ENCODE measurements at places on chromosomes 13 and 19.

- no peak for DNase-seq
These were observed 2.6 kb upstream of the DNAJC15 start for GRCh38 chr13:43020794-43021193.

GRCh38 chr19:41193430-41194156 is 574 bp downstream of the CYP2S1 start:
- DNase-seq: no peak

DNA sequence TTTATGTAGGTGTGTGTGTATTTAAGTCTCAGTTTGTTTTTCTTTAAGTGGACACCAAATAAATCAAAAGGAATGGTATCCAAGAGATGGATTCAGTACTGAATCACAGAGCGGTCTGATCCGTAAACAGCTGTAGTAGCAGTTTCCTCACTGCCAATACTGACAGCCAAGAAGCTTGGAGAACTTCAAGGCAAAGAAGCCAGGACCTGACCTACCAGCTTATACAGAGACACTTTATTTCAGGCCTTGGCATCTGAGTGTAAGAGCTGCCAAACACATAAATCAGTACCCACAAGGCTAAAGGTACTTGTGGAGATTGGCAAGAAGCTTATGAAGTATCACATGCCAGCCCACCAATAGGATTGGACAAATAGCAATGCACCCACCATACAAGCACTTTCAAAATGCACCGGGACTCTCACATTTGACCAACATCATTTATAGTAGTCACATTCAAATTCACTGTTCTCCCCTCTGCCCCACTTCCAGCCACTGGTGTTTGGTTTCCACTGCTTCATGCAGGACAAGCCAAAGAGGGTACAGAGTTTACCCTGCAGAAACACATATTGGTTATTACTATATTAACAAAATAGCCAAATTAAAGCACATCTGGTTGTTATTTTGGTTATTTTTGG is 357.9 kb downstream of the KLF12 start:
- no peak for DNase-seq

GRCh38 chr19:7191946-7192691 is 102.1 kb downstream of the INSR start:
- DNase-seq: no peak

DNA sequence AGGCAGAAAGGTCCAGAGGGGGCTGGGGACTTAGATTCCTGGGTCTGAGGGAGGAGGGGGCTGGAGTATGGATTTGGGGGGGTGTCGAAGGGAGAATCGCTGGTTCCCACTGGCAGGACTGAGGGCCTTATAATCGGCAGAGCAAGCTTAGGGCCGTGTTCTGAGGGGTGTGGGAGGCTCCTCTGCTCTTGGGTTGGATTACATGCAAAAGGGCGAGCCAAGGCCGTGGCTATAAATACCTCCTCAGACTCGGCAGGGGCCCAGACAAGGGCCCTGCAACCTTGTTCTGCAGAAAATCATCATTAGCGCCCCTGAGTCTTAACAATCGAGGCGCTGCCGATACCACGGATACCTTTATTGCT is 707 bp upstream of the MAMSTR start:
- no peak for DNase-seq

DNA sequence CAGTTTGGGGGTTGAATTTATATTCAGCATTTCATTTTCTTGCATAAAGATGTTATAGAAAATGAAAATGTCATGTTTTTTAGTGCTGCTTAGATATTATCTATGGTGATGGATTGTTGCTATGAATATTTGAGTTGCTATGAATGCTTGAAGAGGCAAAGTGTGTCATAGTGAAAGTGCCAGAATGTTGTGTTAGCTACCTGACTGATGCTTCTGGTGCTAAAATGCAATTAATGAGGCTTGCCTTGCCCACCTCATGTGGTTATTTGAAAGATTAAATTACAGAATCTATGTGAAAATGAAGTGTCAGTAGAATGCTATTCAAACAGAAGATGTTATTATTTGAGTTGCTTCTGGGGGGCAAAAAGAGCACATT is 62.7 kb upstream of the MYCBP2 start:
- no peak for DNase-seq

GRCh38 chr19:34474233-34474989 is 7.1 kb upstream of the WTIP start:
- no peak for DNase-seq

- no peak for DNase-seq
These were observed 14.7 kb downstream of the RAP2A start for GRCh38 chr13:97448503-97449251.
